Myocyte (in vitro differentiated cells): ENCODE measurements at places on chromosomes 1 and 21.
A peak's percentile ranks its signal among the peaks of the same experiment; 100 is the strongest.

DNA sequence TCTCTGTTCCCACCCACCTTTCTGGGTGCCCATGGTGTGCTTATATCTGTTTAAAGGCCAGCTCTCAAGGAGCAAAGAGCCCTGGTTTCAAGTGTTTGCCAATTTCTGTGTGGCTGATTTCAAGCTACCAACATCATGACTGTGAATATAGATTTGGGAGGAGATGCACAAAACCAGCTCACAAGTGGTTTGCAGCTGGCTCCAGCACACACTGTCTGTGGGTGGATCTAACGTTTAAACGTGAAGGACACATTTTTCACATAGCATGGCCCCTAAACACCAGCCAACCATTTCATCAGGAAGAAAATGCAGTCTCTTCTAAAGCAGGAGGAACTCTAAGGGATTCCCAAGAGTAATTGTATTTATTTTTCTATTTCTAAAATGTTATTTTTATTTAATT, 65.2 kb downstream of the FCRL5 start:
- no peak for DNase-seq

DNA sequence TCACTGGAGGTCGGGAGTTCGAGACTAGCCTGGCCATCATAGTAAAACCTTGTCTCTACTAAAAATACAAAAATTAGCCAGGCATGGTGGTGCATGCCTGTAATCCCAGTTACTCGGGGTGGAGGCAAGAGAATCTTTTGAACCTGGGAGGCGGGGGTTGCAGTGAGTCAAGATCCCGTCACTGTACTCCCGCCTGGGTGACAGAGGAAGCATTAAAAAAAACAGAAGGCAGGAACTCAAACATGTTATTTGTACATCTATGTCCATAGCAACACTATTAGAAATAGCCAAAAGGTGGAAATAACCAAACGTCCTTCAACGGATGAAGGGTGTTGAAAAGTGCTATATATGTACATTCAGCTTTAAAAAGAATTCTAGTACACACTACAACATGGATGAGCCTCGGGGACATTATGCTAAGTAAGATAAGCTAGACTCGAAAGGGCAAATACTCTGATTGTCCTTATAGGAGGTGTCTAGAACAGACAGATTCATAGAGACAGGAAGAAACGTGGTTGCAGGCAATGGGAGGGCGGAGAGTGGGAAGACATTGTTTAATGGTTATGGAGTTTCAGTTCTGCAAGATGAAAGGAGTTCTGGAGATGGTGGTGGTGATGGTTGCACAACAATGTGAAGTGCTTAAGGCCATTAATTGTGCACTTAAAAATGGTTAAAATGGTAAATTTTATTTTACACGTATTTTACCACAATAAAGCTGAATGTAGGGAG, 19.2 kb downstream of the NLRP3 start:
- DNase-seq = no peak

GRCh38 chr1:106880226-106880625, 176.2 kb upstream of the PRMT6 start:
- no peak for DNase-seq

DNA sequence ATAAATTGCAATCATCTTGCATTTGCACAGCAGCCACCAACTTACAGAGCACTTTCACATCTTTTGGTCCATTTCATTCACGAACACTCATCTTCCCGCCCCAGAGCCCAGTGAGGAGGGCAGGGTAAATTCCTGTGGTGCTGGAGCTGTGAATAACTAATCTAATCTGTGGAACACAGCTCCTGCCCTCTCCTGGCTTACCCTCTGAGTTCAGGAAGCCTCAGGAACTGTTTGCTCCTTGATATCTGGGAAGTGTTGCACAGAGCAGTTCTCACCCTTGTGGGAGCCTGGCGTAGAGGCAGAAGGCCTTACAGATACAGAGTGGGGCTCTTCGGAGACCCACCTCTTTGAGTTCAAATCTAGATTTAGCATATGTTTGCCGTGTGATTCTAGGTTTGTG, 11.6 kb upstream of the RD3 start:
- DNase-seq = no peak

GRCh38 chr1:197850042-197850441, 52.4 kb upstream of the C1orf53 start:
- no peak for DNase-seq

DNA sequence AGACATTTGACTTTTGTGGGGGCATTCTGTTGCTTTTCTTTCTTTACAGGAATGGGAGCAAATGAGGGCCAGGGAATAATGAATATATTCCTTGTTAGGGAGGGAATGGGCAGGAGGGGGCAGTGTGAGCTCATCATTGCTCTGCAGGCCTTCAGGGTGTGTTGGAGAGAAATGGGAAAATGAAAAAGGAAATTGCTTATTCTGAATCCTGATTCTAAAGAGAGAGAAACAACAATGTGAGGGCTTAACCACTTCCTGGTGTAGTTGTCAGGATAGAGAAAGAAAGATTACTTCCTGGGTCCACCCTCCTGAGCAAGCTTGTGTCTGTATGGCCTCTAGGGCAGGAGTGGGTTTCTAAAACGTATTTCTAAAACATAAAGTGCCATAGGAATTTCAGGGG, 28.3 kb downstream of the VANGL2 start:
- peak; percentile 43 for DNase-seq

- no peak for DNase-seq
These were observed 274.6 kb downstream of the NFIA start for GRCh38 chr1:61356995-61357394.

- DNase-seq = no peak
These were observed 41.7 kb upstream of the SOX13 start for GRCh38 chr1:204031098-204031710.

- no peak for DNase-seq
These were observed 1.6 kb downstream of the PRUNE1 start for GRCh38 chr1:151009674-151010345.

GRCh38 chr21:32412162-32413014, at the start of gene EVA1C:
Gene EVA1C (plus strand): TSS chr21:32412706. CDS start chr21:32412854, 148 bp downstream.
- peak; percentile 40 for DNase-seq

DNA sequence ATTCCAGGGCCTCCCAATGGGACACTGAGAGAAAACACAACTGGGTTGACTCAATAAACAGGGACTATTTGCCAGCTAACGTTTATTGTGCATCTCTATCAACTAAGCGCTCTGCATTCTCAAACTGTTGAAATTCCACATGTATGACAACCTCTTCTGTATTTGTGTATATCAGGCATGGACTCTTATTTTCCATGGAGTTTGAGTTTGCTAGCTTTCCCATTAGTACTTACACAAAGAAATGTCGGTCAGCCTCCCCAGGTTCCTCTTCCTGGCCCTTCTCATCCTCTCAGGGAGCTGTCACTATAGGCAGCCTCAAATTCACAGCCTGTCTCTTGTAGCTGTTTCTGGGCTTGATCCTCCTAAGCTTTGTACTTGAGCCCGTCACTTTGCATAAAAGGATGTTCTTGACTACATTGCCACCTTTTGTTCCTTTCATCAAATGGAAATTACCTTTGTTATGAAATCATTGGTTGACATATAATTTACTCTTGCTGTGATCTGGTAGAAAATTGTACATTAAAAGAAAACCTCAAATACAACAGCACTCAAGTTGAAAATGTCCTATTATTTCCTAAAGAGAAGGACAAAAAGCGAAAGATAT, 60.0 kb upstream of the NTPCR start:
- DNase-seq = no peak

GRCh38 chr1:91374086-91374485, 30.6 kb downstream of the HFM1 start:
- DNase-seq = no peak

GRCh38 chr1:33957854-33958253, 94.0 kb downstream of the HMGB4 start:
- DNase-seq = no peak

- DNase-seq = no peak
These were observed 23.8 kb downstream of the PRDM2 start for GRCh38 chr1:13723810-13724209.

DNA sequence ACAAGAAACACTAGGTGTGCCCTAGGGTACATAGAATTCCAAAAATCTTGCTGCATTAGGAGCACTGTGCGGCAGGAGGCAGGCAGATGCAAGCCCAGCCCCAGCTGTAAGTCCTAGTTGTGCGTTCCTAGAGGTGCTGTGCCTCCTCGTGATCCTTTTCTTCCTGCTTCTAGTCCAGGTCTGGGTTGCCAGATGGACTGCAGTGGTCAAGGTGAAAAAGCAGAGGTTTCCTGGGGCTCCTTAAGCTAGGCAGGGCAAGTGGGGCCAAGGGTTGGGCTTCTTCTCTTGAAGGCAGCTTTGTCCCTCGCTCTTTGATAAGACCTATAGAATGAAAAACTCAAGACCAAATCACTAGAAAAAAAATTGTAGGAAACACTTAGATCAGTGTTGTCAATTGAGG, 21.6 kb upstream of the SLC45A3 start:
- no peak for DNase-seq
